Activated naive CD8-positive, alpha-beta T cell treated with anti-CD3 and anti-CD28 coated beads, Interleukin-2, amount 10 ng/mL, durations not matched to agents 7 days and 5 days (primary cell): ENCODE measurements at places on chromosomes 5 and 9.

DNA sequence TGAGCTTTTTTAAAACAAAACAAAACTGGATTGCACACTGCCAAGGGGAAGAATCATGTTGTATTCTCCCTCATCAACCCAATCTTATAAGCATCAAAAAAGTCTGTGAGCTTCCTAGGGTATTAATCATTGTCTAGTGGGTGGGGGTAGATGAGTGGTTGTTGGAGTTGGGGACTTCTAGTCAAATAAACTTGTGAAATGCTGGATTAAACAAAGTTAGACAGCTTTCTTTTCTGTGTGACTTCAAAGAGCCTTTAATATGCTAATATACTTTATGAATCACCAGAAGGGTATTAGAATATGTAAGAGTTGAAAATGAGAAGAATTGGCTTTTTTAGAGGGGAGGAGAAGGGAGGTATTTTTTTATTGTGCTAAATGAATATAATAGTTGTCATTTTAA lies 87.7 kb downstream of the GALNT10 start:
- no peak for DNase-seq

DNA sequence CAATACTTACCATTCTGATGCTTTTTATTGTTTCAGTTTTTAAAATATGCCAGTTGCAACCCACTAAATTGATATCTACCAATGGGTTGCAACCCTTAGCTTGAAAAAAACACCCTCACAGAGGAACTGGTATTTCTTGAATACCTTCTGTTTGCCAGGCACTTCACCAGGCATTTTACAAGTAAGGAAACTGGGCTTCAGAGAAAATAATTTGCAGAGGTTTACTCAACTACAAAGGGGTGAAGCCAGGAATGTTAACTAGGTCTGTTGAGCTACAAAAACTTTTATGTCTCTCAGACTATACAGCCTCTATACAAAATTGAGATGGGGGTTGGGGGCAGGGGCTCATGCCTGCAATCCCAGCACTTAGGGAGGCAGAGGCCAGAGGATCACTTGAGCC lies 65.0 kb downstream of the STX17 start:
- no peak for DNase-seq

- DNase-seq, result no peak
Observed at GRCh38 chr9:13354733-13355132, 75.2 kb upstream of the MPDZ start.

GRCh38 chr5:118115791-118116190 lies 872.6 kb downstream of the DTWD2 start:
- no peak for DNase-seq

- no peak for DNase-seq
Observed at GRCh38 chr9:14516656-14517055, 176.6 kb downstream of the ZDHHC21 start.
